ENCODE measurements at places on chromosomes 3 and 15.

GRCh38 chr15:66057089-66057488, 187.8 kb downstream of the RAB11A start:
- no peak for DNase-seq

DNA sequence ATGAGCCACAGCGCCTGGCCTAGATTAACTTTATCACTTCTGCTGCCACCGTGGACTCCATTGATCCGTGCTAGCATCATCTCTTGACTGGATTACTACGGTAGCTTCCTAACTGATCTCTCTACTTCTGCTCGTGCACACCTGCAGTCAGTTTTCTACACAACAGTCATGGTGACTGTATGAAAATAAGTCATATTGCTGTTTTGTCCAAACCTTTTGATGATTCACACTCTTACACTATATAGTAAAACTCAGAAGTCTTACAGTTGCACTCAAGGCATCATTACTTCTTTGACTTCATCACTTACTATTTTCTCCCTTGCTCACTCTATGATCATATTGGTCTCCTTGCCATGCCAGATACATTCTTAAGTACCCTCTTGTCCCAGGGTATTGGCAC, 10.1 kb downstream of the PDCD6IP start:
- no peak for DNase-seq

- no peak for DNase-seq
Observed at GRCh38 chr3:128503751-128504532, 10.9 kb upstream of the GATA2 start.

DNA sequence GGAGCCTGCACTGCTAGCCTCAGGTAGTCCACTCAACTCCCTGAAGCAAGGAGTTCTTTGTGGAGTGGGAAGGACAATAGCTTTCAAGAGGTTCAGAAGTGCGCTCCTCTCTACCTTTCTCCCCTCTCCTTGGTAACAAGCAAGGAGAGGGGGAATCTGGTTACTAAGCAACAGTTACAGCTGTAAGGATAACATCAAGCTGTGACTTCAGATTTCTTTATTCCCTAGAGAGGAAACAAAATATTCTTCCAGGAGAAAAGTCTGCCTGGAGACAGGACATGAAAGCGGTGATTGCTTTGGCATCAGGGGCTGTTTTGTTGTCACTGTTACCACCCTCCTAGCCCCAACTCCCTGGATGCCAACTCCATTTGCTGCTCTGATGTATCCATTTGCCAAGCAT, 70.4 kb downstream of the TRANK1 start:
- no peak for DNase-seq

- DNase-seq, result no peak
Observed at GRCh38 chr3:163722405-163722804, 1355.9 kb downstream of the SI start.

GRCh38 chr15:72967397-72967796, 84.9 kb upstream of the NEO1 start:
- no peak for DNase-seq

DNA sequence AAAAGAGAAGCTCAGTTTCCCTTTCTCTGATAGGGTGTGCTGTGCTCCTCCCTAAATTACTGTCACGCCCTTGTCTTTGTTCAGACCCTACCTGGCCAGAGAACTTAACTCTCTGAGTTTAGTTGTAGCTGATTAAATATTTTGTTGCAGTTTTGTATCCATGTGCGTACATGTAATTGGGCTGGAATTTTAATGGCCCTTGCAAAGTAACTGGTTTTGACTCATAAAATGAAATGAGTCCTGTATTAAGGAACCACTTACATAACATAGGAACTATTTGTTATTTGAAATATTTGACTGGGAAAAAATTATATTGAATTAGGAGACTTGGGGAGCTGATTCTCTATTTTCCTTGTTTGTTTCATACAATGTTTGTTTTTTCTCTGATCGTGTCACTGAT, 80.2 kb downstream of the LRRK1 start:
- DNase-seq, result no peak

- DNase-seq, result no peak
Observed at GRCh38 chr3:9384141-9384828, 13.1 kb upstream of the SETD5 start.

All from activated CD4-positive, alpha-beta T cell treated with anti-CD3 and anti-CD28 coated beads, Interleukin-2, amount 50 U/mL, for 48 hours (primary cell).